ENCODE measurements at places on chromosomes 5 and 9.

DNA sequence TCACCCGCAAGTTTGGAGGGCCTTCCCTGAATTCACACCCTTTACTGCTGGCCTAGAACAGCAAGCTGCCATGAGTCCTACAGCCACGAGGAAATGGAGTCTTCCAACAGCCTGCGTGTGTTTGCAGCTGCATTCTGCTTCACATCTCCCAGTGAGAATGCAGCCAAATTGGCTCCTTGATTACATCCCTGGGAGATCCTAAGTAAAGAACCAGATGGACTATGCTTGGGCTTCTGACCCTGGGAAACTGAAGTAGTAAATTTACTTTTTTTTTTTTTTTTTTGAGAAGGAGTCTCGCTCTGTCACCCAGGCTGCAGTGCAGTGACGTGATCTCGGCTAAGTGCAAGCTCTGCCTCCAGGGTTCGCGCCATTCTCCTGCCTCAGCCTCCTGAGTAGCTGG lies 617.0 kb upstream of the CDH18 start:
- no peak for DNase-seq

GRCh38 chr9:89676281-89676680 lies 71.5 kb downstream of the GADD45G start:
- DNase-seq = no peak

DNA sequence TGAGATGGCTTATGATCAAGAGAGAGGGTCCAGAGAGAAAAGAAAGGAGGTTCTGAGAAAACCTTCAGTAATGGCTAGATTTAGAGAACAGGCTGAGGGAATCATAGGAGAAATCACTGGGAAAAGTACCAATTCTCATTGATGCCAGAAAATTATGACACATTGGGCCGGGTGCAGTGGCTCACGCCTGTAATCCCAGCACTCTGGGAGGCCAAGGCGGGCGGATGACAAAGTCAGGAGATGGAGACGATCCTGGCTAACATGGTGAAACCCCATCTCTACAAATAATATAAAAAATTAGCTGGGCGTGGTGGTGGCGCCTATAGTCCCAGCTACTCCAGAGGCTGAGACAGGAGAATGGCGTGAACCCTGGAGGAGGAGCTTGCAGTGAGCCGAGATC lies 29.5 kb upstream of the PLIN2 start:
- DNase-seq = no peak

DNA sequence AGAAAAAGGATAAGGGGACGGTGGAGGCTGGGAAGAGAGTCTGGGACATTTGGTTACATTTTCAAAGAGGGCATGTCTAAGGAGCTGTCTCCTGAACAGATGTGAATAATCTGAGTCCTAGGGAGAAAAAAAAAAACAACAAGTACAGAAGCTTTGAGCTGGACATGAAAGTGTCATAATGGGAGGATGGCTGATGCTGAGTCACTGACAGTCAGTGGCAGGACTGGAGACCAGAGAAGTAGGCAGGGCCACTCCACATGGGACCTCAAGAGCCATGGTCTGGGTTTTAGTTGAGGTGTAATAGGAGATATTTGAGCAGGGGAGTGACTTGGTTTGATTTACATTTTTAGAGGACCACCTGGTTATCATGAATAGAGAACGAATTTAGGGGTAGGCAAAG lies 70.6 kb downstream of the DPYSL3 start:
- no peak for DNase-seq

All from T-helper 1 cell (primary cell).